ENCODE measurements at places on chromosomes 3 and 15.

DNA sequence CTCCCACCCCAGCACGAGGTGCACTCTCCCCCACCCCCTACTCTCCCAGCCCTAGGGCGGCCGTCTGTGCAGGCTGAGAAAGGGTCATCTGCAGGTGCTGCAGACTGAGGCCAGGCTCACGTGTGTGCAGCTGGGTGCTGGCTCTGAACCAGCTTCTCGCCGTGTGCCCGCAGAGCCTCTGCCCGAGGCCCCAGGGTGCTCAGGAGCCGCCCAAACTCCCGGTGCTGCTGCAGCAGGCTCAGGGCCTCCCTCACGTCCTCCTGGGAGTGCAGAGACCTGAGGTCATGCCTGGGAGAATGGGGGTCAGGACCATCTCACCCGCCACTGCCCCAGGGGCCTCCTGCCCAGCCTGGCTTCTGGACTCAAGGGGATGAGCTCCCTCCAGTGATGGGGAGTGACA, 17.2 kb downstream of the SPTBN5 start:
- DNase-seq = no peak

GRCh38 chr3:64505419-64505818, 182.4 kb downstream of the ADAMTS9 start:
- DNase-seq = no peak

DNA sequence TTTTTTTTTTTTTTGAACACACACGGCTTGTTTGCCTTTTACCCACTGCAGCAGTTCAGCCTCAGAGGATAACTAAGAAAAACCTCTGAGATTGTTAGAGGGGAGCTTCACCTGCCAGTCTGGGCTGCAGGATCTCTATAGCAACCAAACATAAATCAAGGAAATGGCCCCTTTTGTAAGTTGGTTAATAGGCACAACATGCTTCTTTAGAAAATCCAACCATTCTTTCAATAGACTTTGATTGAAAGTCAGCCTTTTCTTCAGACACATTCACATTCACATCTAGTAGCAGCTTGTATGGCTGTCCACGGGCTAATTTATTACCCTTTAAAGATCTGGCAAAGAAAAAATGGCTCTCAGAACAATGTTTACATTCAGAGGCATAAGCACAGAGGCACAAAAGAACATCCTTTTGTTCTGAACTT, 136.6 kb upstream of the RARB start:
- no peak for DNase-seq

DNA sequence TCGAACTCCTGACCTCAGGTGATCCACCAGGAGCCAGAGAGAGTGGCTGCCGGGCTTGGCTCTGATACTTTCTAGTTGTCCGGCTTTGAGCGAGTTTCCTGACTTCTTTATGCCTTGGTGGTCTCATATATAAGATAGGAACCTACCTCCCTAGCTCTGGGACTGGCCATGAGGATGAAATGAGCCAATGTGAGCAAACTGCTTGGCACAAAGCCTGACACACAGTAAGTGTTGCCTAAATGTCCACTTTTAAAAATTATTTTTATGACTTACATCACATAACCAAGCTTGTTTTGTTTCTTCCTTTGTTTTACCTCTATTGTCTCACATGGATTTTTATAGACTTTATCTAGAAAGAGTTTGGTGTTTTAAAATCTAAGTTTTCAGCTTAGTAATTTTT, 42.1 kb upstream of the CCDC174 start:
- no peak for DNase-seq

GRCh38 chr3:147987549-147987948, 578.4 kb downstream of the ZIC1 start:
- DNase-seq = no peak

- no peak for DNase-seq
Measured at GRCh38 chr15:68631601-68632051, 52.8 kb downstream of the CORO2B start.

- no peak for DNase-seq
Measured at GRCh38 chr3:191566469-191566868, 105.5 kb downstream of the PYDC2 start.

- no peak for DNase-seq
Measured at GRCh38 chr3:42071904-42072812, 19.0 kb upstream of the TRAK1 start.

GRCh38 chr15:64455961-64456371, 4.4 kb upstream of the ZNF609 start:
- DNase-seq = no peak

DNA sequence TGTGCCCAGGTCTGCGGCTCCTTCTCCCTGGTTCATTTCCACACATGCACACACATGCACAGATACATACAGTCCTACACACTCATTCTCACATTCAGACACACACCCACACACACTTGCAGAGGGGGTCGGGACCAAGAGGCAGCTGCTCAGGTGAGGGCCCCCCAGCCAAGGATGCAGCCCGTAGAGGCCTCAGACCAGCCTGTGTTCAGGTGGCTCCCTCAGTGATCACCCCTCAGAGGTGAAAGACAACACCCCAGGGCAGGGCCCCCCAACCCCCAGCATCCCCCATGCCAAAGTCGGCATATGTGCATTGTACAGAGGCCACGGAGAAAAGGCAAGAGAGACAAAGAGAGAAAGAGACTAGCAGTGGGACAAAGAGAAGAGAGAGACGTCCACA, 5.9 kb upstream of the CORO2B start:
- DNase-seq = no peak

DNA sequence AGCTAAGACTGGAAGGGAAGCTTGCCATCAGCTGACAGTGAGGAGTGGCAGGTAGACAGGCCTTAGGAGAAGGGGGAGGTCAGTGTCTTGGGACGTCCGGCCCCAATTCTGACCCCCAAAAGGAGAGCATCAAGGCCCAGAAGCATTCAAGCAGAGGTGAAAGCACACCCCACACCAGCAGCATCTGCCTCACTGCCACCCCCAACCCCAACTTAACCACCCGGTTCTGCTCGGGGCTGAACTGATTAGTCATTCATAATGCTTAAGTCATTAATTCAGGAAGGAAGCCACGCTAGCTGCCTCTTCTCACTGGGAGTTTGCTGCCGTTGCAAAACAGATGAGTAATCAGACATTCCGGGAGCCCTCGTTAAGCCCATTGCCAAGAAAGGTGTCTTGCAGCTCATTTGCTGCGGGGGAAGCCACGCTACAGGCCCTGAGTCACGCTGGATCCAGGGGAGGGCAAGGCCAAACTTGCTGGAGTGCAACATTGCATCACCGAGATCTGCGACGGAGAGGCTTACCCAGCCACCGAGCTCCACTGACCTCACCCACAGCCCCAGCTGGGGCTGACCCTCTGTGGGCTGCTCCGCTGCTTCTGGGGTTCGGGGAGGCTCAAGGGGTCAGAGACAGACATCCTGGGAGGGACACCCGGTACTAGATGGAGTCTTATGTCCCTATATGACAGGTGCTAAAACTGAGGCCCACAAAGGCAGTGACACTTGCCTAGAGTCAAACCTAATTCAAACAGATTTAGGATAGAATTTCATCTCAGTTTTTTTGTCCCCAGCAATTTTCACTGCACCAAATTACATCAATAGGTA, 46.4 kb upstream of the HES1 start:
- DNase-seq = peak; percentile 99

GRCh38 chr3:156761007-156761406, 65.1 kb upstream of the LEKR1 start:
- no peak for DNase-seq

- DNase-seq = no peak
Measured at GRCh38 chr3:150639262-150639661, 36.1 kb downstream of the SELENOT start.

DNA sequence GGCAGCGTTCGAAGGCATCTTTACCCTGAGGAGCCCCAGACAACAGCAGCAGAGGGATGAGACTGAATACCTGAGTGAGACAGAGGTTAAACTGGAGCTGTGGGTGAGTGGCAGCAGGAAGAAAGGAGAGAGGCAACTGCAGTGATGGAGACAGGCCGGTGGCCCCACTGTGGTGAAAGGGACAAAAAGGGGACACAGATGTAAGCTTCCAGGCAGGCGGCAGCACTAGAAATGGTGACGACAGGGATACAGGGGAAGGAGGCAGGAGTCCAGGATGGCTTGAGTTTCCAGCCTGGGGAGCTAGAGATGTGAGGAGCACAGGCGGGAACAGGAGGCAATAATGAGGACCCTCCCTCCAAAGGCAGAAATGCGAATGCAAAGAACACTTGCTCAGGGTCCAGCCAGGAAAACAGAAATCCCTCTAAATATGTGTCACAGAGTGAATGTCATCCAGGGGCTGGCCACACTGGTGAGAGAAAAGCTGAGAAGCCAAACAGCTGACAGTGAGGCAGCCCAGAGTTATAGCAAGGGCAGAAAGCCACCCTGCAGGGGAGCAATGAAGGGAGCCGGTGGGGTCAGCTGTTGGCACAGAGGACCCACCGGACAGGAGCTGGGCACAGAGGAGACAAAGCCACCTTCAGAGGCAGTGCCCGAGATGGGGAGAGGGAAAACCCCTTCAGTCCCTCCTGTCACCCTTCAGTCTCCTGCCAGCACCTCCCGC, 70.1 kb downstream of the TBC1D2B start:
- no peak for DNase-seq

- DNase-seq = no peak
Measured at GRCh38 chr3:126569390-126569975, 10.8 kb upstream of the C3orf22 start.

DNA sequence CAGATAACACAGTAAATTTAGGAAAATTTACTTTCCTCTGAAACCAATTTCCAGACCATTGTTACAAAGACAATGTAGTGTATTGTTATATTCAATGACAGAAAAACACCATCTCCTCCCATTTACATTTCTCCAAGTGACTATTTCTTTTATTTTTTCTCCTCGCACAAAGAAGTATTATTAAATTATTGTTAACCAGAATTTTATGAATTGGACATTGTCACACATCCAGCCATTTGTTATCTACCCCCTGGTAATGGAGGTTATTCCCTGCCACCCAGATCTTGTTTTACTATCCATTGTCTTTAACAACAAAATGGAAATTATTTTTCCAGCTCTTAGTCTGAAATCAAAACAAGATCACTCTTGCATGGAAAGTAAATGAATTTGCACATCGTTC, 511.3 kb downstream of the FGF12 start:
- no peak for DNase-seq

- peak; percentile 97 for DNase-seq
Measured at GRCh38 chr3:52056968-52057811, 819 bp upstream of the DUSP7 start.

- DNase-seq = no peak
Measured at GRCh38 chr15:38054488-38054887, 120.0 kb downstream of the TMCO5A start.

- DNase-seq = peak; percentile 99
Measured at GRCh38 chr3:123660900-123661299, 76.0 kb upstream of the HACD2 start.

GRCh38 chr15:52737720-52738119, 52.4 kb downstream of the ONECUT1 start:
- no peak for DNase-seq

DNA sequence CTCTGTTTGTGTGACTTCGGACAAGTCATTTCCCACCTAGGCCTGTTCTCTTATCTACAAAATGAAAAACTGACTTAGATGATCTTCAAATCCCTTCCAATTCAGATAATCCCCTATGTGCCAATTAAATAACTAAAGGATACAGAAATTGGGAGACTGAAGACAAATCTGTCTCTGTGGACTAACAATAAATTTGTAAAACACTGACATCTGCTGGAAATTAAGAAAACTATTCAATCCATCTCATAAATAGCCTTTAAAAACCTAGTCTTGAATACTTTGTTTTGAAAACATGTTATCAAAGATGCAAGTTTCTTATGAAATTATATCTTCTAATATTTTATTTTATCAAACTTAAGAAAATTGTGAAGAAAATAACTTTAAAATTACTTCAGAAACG, 38.3 kb downstream of the MTHFS start:
- DNase-seq = no peak

DNA sequence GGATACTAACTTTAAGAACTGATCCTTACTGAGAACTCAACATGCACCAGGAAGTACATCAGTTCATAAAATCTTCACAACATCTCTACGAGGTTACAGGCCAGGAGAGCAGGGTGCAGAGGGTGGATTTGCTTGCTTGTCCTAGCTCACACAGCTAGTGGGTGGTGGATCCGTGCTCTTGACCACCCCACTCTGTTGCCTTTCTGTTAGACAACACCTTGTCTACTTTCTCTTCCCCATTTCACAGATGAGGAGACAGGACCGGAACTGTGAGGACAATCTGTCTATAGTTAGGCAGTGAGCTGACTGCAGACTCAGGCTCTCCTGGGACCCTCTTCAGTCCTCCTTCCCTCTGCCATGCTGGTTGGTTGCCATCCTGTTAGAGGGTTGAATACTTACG, 221.7 kb upstream of the TLE3 start:
- DNase-seq = no peak

GRCh38 chr15:58900631-58901030, 32.8 kb downstream of the SLTM start:
- DNase-seq = no peak

DNA sequence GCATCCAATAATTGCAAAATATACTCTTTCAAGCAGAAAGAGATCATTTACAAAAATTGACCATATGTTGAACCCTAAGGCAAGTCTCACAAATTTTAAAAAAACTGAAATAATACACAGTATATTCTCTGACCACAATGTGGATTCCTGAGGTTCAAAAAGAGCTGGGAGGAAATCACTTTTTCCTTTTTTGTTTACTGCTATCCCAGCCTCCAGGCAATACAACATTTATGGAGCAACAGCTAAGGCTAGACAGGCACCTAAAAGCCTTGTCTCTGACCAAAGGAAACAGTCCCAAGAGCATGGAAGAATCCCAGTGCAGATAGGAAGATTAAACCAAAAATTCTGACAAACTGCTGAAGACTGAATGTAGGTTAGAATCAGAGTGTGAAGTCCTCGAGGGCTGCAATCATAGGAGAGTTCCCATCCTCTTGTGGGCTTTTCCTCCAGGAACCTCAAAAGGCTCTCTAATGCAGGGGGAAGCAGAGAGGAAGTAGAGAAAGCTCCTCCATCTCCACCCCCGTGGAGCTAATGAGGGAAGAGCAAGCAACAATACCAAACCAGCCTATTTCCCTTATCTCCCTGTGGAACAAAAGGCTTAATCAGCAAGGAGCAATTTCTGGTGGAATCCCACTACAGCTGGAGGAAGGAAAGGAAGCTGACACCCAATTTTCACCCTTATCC, 57.0 kb downstream of the TMCC1 start:
- no peak for DNase-seq

- no peak for DNase-seq
Measured at GRCh38 chr15:88512078-88512477, 34.4 kb downstream of the DET1 start.

DNA sequence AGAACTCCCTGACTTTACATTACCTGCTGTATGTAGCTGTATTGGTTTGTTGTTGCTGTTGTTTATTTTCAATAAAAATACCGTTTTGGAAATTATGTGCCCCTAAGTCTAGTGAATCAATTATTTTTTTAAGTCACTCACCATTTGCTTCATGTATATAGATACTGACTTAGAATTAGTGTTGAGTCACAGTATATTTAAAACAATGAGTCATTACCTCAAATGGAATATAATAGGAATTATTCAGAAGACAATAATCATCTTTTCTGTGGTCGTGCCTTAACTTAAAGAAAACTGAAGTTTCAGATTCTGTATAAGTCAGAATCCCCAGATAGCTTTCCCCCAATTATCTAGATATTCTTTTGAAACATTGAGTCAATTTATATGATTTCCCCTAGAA, 21.0 kb upstream of the ALDH1A2 start:
- no peak for DNase-seq
